Right lung (tissue), 10 donors: ENCODE measurements at places on chromosomes 16 and 17. TPM values are rescaled to one million over a fixed set of nuclear protein-coding genes. Genes with fewer than 3 reads are reported as not detected.

DNA sequence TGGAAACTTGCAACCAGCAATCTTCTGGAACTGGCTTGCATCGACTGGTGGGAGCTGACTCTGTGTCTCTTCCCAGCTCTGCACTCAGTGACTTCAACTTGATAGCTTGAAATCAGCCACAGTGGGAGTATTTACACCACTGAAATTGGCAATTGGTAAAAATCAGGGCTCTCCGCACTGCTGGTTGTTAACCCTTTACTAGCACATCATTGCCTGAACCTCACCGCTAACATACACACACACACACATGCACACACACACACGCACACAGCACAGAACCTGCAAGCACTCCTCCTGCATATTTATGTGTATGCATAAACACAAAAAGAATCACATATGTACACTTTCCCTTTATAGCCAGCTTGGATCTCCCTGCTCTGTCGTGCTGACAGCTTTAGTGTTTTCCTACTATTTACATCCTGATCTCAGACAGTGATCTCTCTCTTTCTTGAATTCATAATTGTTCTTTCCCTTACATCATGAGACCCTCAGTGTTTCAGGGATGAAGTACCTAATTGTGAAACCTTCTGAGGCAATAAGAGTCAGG lies 7.9 kb upstream of the TMIGD1 start:
- DNase-seq: no peak

DNA sequence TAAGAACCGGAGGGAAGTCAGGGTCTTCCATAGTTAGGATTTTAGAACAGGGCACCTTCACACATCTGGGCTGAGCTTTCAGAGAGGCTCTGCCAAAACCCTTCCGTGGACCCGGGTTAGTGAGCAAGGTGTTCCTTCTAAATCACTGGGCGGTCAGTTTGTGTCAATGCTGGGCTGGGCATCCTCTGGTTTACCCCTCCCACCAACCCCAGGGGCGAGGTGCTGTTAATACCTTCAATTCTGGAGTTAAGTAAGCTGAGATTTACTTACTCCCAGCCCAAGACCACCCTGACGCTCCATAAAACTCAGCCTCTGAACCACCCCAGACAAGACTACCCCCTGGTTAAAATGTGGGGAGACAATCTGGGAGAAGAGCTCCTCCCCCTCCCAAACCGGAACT lies 1.0 kb downstream of the TMEM92 start:
- no peak for DNase-seq

GRCh38 chr16:50425648-50426047 lies 56.9 kb upstream of the BRD7 start:
- no peak for DNase-seq

DNA sequence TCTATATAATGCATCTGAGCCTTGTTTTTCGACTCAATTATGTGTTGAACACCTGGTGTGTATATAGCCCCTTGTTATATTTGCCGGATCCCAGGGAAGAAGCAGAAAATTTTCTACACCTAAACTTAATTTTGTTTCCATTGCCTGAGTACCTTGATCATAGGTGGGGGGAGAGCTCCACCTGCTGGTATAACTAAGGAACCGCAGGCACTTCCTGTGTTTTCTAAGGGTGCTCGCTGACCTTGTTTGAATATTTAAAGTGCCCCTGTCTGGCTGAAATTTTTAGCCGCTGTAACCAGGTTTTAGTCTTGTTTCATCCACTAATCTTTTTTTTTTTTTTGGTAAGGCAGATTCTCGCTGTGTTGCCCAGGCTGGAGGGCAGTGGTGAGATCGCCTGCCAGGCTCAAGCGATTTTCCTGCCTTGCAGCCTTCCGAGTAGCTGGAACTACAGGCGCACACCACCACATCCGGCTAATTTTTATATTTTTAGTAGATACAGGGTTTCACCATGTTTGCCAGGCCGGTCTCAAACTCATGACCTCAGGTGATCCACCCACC lies 6.5 kb upstream of the NUBP1 start:
- peak; percentile 69 for DNase-seq

GRCh38 chr16:30407102-30407803 lies at the start of gene ZNF771:
Gene ZNF771 (plus strand): TSS chr16:30407606. CDS start chr16:30408054, 448 bp downstream.
- DNase-seq: peak; percentile 93

- no peak for DNase-seq
Measured at GRCh38 chr17:193841-194806, 12.7 kb upstream of the DOC2B start.

Gene DNAJC7
- polyA plus RNA-seq: 149 TPM

Gene FAM222B
- 20.7 TPM for polyA plus RNA-seq

Gene LRRC37A3
- polyA plus RNA-seq: 27.7 TPM

Gene CRISPLD2
- 20.6 TPM for polyA plus RNA-seq

Gene HBA1
- 1,859 TPM for polyA plus RNA-seq

Gene HBQ1
- 1.1 TPM for polyA plus RNA-seq

Gene NUTF2
- polyA plus RNA-seq: 132 TPM
